ENCODE measurements at places on chromosomes 16 and 17.

DNA sequence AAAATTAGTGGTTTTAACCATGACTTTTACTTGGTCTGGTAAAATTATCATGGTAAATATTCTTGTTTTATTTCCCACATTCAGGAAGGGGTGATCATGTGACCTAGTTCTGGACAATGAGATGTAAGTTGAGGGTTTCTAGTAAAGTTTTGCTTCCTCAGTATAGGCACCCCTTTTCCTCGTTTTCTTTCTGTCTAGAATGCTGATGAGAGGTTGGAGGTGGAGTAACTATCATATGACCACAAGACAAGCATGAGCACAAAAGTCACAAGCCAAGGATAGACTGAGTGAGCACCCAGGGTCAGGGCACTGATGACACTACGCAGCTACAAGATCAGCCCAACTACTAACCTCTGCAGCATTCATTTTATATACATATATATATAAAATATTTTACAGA lies 53.9 kb downstream of the MYO1D start:
- no peak for DNase-seq

DNA sequence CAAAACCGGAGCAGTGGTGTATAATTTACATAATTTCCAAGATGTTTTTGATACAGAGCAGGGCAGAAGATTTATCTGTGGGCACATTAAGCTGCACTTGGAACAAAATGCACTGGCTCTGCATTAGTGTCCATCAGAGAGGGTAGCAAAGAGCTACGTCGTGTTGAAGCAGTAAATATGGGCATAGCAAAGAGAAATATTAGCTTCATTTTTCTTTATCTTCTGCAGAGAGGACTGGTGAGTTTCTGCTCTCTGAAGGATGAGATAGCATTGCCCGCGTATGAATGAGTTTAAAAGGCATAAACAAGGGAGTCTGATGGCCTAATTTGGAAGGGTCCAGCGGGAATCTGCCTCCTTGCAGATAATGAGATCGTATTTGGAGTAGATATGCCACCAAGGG lies 227.8 kb upstream of the CDH11 start:
- DNase-seq = no peak

DNA sequence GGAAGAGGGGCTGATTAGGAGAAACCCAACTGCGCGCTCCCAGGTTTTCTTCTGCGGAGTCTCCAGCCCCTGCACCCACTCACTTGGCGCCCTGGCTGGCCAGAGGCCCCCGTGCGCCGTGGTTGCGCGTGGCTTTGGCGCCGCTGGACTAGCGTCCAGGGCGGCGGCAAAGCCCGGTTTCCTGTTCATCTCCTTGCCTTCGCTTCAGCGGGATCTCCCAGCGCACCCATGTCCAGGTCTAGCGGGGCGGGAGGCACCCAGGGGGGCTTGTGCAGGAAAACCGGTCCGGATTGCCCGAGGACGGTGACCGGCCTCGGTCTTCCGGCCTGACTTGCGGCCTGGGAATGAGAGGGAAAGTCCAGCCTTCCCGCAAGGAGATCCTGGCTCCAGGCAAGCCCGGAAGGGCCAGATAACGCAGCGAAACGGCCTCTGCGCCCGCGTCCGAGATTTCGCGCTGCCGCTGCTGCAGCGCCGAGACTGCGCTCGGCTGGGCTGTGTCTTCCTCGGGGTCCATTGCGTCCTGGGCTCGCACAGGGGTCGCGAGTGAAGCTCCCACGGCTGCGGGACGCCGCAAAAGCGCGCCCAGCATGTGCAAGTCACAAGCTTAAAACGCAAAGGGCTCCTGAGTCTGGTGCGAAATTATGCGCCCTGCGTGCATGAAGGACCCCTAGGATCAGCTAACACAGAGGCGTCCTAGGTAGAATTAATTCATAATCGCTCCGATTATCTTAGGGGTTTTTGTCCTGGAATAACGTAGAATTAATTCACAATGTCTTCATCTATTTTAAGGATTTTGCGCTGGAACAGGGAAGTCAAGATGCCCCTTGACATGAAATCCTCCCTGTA lies 5.7 kb downstream of the FOXF1 start:
- DNase-seq = no peak

DNA sequence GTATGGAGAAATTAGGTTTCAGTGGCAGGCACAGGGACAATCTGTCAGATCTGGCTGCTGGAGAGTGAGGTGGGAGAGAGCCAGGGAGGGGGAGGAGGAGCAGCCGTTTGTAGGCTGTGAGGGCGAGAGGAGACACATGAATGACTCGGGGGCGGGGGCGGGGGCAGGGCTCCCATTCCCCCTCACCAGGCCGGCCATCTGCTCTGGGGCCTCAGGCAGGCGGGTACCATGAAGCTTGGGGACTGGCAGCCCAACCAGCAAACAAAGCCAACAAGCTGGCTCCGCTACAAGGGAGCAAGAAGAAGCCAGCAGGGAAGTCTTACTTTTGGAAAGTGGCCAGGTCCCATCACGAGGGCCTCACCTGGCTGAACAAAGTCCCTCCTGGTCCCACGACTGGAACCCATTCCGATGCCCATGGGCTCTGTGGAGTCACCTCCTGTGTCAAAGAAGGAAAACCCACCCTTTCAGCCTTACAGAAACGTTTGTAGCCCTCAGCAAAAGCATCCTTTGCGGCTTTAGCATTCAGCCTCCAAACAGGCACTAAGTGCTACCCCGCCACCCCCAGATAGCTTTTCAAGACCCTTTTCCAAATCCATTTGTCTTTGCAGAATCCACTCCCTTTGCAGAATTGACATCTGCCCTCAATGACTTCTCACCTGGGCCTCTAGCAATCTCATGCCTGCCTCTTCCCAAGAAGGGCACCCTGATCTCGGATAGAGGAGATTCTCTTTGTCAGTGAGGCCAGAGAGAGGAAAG lies 9.2 kb upstream of the SSTR2 start:
- DNase-seq = no peak

GRCh38 chr16:28977703-28978662 lies 3.4 kb downstream of the SPNS1 start:
- no peak for DNase-seq

DNA sequence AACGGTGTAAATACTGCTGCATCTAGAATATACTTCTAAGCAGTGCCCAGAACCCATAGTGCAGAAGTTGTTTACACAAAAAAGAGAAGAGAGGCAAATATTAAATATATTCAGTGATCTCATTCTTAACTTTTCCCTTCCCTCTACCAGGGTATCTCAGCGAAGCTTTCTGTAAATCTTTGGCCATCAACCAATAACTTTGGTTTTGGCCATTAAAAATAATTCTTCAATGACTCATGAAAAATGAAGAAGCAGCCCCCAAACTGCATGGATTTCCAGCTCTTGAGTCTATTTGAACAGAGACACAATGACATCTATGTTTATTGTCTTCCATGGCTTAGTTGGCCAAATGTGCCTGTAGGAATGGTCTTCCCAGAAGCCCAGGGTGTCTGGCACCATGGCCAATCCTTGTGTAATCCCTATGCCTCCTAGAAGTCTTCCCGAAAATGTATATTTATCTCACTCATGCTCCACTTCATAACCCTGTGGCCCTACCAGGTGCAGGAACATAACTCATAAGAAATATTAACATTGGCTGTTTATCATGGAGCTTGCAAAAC lies 646.6 kb downstream of the TOX3 start:
- no peak for DNase-seq

GRCh38 chr17:21021208-21021803 lies 21.5 kb downstream of the USP22 start:
- DNase-seq = no peak

DNA sequence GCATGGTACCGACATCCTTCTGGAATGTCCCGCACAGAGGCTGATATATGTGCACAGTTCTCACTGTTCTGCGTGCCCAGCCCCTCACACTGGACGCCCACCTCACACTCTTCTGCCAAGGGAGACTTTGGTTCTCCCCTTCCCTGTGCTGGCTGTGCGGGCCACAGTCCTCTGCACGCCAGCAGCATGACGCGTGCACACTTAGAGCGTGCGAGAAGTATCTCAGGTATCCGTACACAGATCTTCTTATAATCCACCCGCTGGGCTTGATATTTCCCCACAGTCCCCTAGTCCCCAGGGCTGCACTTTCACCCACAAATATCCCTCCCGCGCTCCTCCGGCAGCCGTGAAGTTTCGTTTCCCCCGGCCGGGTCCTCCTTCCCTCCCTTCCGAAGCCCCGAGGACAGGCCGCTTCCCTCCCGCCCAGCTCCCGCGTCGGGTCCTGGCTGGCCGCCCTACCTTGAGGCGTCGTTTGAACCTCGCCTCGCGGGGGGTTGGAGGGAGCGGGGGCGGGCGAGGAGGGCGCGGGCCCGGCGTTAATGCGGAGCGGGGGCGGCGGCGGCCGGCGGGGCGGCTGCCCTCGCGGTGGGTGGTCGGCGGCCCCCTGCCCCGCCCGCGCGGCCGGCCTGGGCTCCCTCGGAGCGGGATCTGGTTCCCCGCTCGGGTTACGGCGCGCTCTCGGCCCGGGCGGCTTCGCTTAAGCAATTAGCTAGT lies 5.0 kb upstream of the FOXF1 start:
- DNase-seq = no peak

GRCh38 chr16:29644338-29644857 lies 18.6 kb upstream of the SPN start:
- DNase-seq = no peak

- DNase-seq = no peak
These were observed 94.8 kb upstream of the CBX4 start for GRCh38 chr17:79933863-79934652.

DNA sequence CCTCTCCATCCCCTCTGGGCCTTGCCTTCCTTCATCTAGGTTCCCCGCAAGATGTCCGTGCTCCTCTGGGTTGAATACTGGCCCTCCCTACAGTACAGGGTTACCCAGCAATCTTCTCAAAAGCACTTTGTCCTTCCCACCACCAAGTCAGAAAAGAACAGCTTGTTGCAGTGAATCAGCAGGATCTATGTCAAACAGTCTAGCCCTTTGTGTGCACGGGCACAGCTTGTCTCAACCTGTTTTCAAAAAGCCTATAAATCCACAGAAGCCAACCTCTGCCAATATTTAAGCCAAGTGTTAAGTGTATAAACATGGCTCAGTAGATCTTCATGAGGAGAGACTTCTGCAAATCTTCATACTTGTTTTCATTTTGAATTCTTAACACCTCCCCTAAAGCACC lies 25.2 kb downstream of the C17orf67 start:
- no peak for DNase-seq

DNA sequence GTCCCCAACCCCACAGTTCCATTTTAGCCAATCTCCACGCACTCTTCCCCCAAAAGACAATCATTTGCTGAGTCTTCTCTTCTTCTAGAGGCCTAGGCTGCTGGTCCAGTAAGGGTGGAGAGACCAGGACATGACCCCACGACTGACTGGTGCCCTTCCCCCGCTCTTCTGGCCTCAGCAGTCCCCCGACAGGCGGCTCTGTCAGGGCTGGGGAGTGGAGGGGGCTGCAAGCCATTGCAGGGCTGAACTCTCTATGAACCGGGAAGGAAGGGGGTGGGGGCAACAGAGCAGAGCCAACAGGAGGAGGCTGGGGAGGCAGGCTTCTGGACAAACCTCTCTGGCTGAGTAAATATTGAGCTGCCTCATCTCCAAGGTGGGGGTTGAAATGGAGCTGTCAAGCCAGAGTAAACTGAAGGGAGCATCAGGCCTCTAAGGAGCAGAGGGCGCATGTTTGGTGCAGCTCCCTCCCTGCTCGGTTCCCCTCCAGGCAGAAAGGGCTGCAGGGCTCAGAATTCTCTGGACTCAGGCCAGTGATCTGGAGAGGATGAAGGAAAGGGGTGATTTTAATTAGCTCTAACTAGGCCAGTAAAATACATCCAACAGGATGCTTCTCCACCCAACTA lies 8.7 kb downstream of the HOXB1 start:
- no peak for DNase-seq

GRCh38 chr17:45994987-45995386 lies 4.1 kb upstream of the STH start:
- no peak for DNase-seq

GRCh38 chr16:1615761-1616160 lies 3.6 kb downstream of the CRAMP1 start:
- no peak for DNase-seq

DNA sequence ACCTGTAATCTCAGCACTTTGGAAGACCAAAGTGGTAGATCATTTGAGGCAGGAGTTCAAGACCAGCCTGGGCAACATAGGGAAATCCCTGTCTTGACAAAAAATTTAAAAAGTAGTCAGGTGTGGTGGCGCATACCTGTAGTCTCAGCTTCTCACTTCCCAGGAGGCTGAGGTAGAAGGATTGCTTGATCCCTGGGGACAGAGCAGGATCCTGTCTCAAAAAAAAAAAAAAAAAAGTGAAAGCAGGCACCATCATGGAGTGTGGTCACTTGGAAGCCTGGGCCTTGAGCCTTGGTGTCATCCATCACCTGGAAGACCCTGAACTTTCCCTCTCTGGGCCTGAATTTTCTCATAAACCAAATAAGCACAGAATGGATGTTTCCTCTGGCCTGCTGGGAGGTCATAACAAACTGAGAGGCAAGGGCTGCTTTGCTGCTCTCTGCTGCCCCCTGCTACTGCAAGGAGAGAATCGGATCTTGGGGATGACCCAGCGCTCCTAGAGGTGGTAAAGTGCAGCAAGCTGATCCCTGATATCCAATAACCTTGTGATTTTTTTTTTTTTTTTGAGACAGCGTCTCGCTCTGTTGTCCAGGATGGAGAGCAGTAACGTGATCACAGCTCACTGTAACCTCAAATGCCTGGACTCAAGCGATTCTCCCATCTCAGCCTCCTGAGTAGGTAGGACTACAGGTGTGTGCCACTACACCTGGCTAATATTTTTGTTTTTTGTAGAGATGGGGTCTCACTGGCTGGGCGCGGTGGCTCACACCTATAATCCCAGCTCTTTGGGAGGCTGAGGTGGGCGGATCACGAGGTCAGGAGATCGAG lies 75.9 kb upstream of the RNU2-1 start:
- DNase-seq = no peak

GRCh38 chr17:62794666-62794971 lies 13.5 kb downstream of the MARCHF10 start:
- no peak for DNase-seq

- no peak for DNase-seq
These were observed 30.9 kb upstream of the CDC42EP4 start for GRCh38 chr17:73342541-73343167.

All from activated T-cell treated with anti-CD3 and anti-CD28 coated beads for 4 hours (primary cell).